ENCODE measurements at places on chromosomes 3 and 15.

GRCh38 chr3:51733859-51734571, 27.1 kb downstream of the GRM2 start:
- DNase-seq, result no peak

GRCh38 chr3:139540651-139541531, 1.3 kb upstream of the RBP1 start:
- no peak for DNase-seq

GRCh38 chr3:62942227-62942626, 67.0 kb upstream of the CADPS start:
- no peak for DNase-seq

- no peak for DNase-seq
Measured at GRCh38 chr3:11005686-11006256, 13.2 kb downstream of the SLC6A1 start.

DNA sequence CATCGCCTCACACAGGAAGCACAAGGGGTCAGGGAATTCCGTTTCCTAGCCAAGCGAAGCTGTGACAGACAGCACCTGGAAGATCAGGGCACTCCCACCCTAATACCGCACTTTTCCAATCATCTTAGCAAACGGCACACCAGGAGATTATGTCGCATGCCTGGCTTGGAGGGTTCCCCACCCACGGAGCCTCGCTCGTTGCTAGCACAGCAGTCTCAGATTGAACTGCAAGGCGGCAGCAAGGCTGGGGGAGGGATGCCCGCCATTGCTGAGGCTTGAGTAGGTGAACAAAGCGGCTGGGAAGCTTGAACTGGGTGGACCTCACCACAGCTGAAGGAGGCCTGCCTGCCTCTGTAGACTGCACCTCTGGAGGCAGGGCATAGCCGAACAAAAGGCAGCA, 384.8 kb downstream of the CNTN6 start:
- no peak for DNase-seq

DNA sequence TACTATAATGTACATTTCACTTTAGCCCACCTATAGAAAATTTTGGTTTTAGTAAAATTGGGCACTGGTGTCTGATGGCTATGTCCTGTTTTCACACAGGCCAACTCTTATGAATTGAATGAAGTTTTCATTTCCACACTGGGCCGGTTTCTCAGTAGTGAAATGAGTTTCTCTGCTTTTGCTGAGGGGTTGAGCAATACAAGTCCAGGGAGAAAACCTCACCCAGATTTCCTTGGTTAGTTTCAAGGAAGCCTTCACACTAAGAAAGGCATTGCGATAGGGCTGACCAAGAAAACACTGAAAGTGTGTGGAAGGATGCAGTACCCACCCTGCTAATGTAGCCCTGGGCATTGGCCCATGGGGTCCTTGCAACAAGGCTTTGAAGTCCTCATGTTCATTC, 331.5 kb upstream of the CFAP20DC start:
- DNase-seq, result no peak

- no peak for DNase-seq
Measured at GRCh38 chr15:49888734-49889133, 230.3 kb downstream of the ATP8B4 start.

DNA sequence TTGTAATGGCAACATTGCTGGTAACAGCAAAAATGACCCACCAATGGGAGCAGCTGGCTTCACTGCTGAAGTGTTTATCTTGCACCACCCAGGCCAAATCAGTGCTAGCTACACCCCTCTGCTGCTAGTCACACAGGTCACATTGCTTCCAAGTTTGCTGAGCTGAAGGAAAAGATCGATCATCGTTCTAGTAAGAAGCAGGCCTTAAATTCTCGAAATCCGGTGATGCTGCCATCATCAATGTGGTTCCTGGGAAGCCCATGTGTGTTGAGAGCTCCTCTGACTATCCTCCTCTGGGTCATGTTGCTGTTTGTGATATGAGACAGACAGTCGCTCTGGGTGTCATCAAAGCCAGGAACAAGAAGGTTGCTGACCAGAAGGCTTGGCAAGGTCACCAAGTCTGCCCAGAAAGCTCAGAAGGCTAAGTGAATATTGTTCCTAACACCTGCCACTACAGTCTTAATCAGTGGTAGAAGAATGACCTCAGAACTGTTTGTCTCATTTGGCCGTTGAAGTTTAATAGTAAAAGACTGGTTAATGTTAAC, 21.2 kb downstream of the TM4SF4 start:
- DNase-seq, result no peak

DNA sequence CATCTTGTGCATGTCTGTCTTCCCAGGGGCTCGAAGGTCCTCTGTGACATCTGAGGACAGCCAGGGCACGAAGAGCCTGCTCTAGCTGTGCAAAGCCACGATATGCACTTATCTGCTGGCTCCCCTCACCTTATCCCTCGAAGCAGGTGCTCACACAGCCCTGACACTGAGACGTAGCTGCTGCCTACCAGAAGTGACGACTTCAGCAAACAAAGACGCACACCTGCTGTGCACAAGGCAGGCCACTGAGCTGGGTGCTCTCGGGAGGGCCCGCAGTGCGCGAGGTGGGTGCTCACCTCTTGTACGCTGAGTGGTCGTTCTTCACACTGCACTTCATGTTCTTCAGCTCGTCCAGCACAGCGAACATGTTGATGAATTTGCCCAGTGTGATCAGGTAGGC, 37.3 kb downstream of the CYFIP1 start:
- DNase-seq, result no peak

DNA sequence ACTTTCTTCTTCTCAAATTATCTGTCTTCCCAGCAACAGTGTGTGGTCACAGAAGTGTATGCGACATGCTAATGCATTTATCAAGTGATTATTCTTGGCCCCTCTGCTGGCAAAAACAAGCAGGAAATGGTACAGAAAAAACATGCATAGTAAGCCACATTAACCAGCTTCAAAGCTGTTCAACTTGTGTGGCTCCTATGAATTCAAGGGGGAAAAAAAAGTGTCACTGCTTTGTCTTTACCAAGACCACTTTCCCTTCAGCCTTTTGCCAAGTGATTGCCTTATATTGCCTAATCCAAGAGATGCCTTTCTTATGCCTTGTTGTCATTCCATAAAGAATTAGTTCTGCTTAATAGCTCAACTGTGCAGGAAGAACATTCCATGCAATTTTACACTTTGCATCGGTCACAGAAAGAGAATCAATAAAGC, 39.1 kb downstream of the PRTG start:
- no peak for DNase-seq

DNA sequence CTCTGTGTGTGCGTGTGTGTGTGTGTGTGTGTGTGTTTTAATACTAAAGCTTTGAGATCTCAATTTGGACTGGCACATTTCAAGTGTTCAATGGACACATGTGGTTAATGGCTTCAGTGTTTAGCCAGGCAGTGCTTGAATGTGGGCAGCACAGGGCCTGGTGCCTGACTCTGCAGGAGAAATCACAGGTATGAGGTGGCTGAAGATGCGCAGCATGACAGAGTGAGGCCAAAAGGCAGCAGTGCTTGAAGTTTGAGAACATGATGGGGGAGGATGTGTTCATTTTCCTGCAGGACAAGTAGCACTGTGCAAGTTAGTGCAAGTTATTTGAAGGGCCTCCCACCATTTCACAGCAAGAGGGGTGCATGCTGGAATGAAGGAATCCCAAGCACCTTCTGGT, 620.5 kb upstream of the TBL1XR1 start:
- DNase-seq, result no peak

- DNase-seq, result no peak
Measured at GRCh38 chr3:113659101-113659541, 37.3 kb downstream of the USF3 start.

DNA sequence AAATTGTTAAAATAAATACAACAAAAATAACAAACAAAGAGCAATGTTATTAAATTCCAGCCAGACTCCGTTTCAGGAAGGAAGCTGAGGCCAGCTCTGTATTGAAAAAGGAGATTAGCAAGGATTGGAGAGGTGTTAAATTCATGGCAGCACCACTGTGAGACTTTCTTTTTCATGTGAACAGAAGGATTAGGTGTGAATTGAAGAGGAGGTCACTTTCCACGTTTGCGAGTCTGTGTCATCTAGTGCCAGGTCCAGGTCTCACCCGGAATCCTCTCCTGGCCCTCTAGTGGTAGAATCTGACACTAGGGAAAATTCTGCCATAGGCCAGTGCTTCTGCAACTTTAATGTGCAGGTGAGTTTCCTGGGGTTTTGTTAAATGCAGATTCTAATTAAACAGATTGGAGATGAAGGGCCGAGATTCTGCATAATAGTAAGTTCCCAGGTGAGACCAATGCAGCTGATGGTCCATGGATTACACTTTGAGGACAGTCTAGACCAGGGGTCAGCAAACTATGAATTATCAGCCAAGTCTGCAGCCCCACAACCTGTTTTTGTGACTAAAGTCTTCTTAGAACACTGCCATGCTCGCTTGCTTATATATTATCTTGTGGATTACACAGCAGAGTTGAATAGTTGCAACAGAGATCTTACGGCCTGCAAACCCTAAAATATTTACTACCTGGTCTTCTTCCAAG, 9.2 kb upstream of the SLC6A1 start:
- DNase-seq, result no peak

- DNase-seq, result no peak
Measured at GRCh38 chr3:47758261-47759025, 23.2 kb downstream of the SMARCC1 start.

GRCh38 chr15:100692246-100692645, 89.9 kb downstream of the ASB7 start:
- DNase-seq, result no peak

DNA sequence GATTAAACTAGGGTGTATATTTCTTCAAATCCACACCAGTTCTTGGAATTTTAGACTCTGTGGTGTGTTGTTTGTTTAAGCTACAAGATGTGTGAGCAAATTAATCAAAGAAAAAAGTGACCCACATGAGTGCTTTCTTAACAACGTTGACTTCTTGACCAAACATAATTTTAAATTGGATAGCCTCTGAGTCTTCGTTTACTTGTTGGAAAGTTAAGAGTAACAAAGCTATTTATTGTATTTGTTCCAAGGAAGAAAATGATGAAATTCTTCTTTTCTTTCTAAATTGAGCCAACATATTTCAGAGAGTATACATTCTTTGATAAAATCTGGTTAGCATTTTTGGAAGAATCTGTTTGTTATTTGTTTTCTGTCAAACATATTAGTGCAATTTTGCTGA, 99.9 kb upstream of the IGSF10 start:
- no peak for DNase-seq

GRCh38 chr3:174440253-174440701, 418.9 kb upstream of the NAALADL2 start:
- DNase-seq, result peak; percentile 39

GRCh38 chr3:97736928-97737327, 27.6 kb upstream of the ARL6 start:
- no peak for DNase-seq

DNA sequence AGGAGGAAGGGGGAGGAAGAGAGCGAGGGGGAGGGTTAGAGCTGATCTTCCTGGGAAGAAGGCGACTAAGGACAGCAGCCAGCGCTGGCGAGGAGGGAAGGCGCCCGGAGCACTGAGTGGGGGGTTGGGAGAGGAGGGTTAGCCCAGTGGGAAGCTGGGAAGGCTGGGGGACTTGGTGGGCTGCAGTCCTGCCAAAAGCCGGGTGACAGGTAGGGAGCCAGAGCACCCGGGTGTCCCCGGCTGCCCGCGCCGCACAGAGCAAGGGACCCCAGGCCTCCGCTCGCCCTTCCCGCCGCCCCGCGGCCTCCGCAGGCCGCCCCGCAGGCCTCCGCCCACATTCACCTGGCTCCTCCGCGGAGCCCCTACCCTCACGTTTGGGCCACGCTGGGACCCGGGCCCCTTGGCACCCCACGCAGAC, 448 bp downstream of the SLC12A8 start:
- DNase-seq, result no peak

- DNase-seq, result no peak
Measured at GRCh38 chr3:134229038-134229437, 21.6 kb downstream of the RYK start.

GRCh38 chr3:190558796-190559195, 44.9 kb downstream of the IL1RAP start:
- DNase-seq, result no peak

DNA sequence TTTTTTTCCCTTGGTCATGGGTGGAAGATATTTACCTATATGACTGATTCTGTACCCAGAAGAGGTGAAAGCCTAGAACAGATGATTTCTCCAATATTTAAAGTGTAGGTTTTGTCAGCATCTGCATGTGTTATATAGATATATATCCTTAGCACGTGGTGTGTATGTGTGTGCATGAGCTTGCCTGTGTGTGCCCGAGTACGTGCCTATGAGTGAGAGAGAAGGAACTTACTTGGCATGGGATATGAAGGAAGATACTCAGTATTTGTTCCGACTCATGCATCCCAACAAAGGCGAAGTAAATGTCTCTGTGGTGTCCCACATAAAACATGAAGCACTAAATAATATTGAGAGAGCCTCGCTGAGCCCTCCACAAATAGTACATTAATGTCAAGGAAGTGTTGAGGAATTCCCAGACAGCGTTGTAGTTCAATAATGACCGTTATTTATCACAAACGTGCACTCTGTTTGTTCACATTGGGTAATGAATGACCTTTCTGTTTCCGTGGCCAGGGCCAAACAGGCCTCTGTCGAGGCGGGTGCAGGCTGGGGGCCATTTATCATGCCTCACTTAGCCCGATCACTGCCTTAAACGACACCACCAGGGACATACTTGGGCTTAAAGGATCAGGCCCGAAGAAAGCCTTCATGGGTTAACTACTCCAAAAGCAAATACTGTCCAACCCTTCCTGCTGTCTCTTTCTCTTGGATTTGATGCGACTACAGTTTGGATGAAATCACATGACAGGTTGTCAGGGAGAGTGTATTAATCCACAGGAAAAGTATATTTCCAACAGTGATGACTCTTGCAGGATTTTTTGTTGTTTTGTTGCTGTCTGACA, 267.7 kb downstream of the PTPRG start:
- no peak for DNase-seq

DNA sequence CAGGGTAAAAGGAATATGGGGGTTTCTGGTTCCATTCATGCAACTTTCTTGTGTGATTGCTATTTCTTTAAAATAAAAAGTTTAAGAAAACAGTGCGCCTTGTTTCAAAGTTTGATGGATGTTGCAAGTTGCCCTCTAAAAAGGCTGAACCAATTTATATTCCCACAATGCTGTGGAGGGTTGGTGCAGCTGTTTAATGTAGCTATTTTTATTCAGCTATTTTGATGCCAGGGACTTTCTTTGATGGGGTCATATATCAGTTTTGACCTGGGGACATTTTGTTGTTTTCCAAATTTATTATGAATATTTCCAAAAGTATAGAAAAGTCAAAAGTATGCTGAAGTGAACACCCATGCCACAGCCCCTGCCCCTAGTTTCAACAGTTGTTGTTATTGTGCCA, 20.5 kb downstream of the EPHB1 start:
- no peak for DNase-seq

DNA sequence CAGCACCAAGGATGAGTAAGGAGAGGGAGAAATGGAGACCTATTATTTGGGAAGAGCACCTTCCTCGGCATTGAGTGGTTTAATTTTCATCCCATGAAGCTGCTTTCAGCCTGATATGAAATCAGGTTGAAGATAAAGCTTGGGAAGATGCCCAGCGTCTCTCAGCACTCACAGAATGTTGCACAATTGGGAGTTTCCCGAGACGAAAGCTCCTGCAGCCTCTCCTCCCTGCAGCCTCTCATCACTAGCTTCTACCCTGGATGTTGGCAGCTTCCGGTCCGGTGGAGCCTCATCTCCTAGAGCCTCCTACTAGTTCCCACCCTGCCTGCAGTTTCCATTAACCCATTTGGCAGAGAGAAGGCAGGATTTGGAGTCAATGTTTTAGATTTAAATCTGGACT, 40.3 kb downstream of the EDEM1 start:
- no peak for DNase-seq

GRCh38 chr15:53739651-53740050, 19.8 kb downstream of the WDR72 start:
- no peak for DNase-seq

Measured in fibroblast of skin of left biceps (primary cell).